Hematopoietic multipotent progenitor cell treated with erythropoietin and hydrocortisone succinate and interleukin-3 and kit ligand, for 8 days (in vitro differentiated cells): ENCODE measurements at places on chromosomes 13 and 19.

DNA sequence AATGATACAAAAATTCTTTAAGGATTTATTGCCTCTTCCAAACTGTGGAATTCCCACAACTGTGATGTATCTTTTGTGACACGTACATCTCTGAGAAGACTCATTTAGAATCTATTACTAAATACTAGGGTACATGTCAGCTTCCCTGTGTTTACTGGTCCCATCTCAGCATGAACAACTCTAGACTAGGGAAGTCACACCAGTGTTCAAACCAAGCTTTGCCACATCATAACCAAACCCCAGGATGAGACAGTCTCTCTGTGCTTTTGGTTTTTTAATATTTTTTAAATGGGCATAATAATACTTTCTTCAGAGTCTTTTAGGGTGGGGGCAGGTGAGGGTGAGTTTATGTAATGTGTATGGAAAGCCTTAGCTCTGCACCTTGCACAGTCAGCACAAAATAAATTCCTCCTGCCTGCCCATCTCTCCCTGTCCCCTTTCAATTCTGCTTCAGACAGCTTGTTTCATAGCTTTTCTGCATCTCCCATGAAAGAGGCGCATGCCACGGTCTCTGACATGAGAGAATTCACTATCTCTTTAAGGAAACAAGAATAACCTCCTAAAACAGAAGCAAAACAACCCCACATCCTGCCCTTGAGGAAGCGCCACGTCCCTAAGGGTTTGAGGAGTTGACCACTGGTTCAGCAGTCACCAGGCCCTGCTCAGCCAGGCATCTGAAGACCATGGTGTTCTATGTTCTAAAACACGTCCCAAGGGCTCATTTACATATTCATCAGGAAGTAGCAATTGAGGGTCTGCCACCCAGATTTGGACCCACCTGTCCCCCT, 174.5 kb downstream of the USP12 start:
- DNase-seq: no peak

DNA sequence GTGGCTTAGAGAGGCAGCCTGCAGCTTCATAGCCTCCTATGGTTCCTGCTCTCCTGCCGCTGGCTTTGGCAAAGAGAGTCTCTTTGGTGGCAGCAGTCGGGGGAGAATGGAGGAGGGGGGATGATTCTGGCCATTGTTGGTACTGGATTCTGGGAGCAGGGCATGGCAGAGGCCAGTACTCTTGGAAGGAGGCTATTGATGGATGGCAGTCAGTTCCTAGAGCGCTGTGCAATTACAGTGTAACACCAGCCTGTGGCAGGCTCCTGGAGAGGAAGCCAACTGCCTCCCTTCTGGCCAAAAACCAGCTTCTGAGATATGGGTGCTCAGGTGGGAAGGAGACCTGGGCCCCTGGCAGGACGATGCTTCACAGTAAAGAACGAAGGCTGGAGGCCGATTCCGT, 47.9 kb upstream of the TMTC4 start:
- DNase-seq: no peak

DNA sequence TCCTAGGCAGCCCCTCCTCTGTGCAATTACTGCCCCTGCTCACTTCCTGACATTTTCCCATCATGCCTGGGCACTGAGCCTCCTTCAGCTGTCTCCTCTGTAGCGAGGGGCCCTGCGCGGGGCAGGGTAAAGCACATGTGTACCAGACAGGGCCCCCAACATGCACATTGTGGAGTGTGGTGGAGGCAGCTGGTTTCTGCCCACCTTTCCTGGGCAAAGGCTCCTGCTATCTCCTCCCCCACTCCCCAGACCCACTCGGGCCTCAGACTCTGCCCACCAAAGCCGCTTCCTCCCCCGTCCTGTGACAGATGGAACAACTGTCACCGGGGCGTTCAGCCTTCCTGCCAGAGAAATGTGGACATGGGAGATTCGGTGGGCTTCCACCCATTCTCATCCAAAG, 2.9 kb upstream of the KPTN start:
- no peak for DNase-seq

GRCh38 chr13:89270736-89271135, 1599.6 kb downstream of the SLITRK5 start:
- DNase-seq: no peak

GRCh38 chr19:28403690-28404089, 809.3 kb downstream of the UQCRFS1 start:
- no peak for DNase-seq

DNA sequence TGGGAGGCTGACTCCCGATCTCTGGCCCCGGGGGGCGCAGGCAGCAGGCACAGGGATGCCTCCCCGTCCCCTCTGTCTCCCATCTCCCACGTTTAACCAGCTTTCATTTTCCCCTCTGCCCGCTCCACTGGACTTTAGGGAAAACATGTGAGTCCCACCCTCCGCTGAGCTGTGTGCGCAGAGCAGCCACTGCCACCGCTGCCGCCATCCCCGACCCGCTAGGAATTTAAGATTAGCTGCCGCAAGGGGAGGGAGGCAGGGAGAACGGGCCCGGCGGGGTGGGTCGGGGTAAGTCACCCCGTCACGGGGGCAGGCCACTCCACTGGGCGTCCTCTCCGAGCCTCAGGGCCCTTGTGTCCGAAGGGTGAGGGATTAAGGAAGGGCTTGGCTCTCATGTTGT, 15.5 kb downstream of the KCNN1 start:
- no peak for DNase-seq

- no peak for DNase-seq
Measured at GRCh38 chr13:59374691-59375090, 789.0 kb downstream of the DIAPH3 start.

- DNase-seq: no peak
Measured at GRCh38 chr13:93226065-93226622, 463 bp upstream of the GPC6 start.

GRCh38 chr19:18468517-18468916, 30.6 kb upstream of the ISYNA1 start:
- peak; percentile 35 for DNase-seq

GRCh38 chr13:78258304-78258703, 339.7 kb upstream of the EDNRB start:
- DNase-seq: no peak

GRCh38 chr13:48783181-48783630, 129.5 kb downstream of the CYSLTR2 start:
- DNase-seq: peak; percentile 53

DNA sequence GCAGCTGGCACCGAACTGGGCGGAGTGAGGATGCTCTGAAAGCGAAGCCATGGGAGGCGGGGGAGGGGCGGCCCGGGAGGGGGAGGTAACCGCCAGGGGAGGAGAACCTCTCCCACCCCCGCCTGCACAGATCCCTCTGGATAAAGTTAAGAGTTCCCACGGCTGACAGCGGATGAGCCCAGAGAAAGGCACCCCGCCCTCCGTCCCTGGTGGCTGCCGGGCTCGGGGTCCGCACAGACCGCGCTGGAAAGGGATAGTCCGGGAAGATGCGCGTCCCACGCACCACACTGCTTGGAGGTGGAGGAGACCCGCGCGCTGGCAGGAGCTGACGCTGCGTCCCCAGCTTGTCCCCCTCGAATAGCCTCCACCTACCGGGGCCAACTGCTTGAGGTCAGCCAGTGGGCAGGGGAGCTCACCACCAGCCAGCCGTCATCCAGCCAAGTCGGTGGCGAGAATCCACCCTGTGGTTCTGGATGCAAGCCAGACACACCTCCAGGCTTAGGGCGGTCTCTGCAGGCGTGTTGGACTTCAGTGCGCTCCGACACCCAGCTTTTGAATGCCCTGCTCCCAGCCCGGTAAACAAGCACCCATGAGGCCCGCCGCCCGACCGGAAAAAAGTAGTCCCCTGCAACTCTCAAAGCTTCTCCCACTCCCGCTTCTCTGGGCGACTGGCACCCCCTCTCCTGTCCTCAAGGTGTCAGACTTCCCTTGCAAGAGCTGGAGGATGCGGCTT, at the start of gene TRPC4:
Gene TRPC4 (minus strand): TSS at position 17 of the 733 bp plus-strand sequence. CDS start 86,439 bp downstream, outside the sequence.
- DNase-seq: peak; percentile 46

DNA sequence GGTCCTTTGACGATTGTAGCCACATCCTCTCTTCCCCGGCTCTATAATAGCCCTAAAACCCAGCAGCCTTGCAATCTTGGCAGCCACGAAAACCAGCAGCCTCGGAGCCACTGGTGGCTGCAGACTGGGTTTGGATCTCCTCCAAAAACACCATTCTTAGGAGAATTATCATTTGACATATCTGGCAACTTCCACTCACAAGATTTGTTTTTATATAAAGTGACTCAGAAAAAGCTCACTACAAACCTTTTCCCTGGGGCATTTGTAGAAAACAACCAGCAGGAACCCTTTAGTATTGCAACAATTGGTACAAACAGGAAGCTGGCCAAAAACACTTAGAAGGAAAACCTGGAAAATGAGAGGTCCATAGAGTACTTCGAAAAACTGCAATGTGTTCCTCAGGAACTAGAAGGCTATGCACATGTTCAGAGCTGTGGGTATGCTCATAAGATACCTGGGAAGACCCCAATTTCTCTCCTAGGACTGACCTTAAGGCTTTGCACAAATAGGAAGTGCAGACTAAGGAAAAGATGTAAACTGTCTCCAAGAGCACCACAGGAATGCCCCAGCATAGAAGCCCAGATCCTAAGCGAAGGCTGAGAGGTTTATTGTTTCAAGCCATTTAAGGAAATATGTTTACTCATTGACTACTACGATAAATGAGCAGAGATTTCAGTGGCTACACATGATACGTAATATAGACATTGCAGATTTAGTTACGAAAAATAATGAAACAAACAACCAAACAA, 71.2 kb downstream of the MYO16 start:
- DNase-seq: no peak

DNA sequence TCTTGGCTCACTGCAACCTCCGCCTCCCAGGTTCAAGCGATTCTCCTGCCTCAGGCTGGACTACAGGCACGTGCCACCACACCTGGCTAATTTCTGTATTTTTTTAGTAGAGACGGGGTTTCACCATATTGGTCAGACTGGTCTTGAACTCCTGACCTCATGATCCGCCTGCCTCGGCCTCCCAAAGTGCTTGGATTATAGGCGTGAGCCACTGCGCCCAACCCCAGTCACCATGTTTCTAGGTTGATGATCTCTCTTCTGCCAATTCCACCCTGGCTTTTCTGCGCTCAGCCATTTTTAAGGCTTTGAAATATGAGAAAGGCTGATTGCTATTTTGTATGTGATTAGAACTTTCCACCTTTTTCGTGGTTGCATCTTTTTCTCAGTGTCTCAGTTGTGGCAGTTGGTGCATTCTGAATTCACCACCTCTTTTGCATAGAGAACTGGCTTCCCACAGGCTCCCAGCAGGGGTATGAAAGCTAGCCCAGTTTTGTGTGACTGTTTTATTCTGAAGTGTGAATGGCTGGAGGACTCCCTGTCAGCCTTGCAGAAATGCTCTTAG, 15.5 kb downstream of the CEACAM1 start:
- DNase-seq: no peak

DNA sequence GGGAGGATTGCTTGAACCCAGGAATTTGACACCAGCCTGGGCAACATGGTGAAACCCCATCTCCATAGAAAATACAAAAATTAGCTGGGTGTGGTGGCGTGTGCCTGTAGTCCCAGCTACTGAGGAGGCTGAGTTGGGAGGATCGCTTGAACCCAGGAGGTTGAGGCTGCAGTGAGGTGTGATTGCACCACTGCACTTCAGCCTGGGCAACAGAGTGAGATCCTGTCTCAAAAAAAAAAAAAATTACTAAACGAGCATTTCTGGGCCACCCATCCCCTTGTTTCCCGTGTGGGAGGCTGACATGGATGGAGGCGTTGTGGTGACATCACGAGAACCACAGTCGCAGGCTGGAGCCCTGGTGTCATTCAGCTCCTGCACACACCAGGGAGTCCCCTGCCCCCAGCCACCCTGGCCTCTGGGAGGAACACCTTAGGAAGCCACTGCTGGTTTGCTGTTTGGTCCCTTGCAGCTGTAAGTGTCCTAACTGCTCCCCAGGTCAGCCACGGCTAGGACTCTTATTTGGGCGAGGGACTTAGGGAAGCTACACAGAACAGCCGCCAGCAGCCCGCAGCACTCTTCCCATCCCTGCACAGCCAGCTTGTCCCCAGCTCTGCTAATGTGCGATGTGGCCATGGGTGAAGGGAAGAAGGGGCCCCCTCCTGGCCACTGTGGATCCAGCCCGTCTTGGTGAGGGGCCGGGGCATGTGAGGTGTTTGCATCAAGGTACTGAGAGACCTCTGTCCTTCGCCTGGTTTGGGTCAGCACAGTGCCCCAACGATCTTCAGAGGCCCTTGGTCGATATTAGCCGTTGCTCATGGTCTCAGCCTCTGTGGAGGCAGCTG, 12.7 kb downstream of the NKPD1 start:
- no peak for DNase-seq

DNA sequence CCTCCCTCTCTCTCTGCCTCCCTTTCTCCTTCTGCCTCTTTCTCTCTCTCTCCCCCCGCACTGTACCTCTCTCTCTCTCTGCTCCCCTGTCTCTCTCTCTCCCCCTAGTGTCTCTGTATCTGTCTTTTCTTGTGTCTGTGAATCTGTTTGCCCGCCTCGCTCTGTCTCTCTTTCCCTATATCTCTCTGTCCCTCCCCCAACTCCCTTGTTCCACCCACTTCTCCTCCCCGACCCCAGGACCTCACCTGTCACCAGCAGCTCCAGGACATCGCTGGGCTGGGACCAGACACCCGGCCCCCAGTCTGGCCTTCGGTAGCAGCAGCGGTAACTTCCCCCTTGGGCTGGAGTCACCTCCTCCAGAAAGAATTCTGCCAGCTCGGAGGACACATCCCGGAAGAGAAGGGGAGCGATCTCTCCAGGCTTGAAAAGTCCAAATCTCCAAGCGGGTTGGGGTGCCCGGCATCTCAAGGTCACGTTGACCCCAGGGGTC, 3.9 kb downstream of the OSCAR start:
- peak; percentile 47 for DNase-seq

GRCh38 chr19:58554494-58555368, at the start of gene CHMP2A:
Gene CHMP2A (minus strand): TSS chr19:58555105. CDS start chr19:58554212, 893 bp downstream.
- DNase-seq: peak; percentile 96

- no peak for DNase-seq
Measured at GRCh38 chr19:14402332-14403144, 16.6 kb downstream of the DDX39A start.

- no peak for DNase-seq
Measured at GRCh38 chr19:41421314-41421713, 5.9 kb downstream of the B3GNT8 start.

GRCh38 chr19:30682146-30682998, 310.2 kb downstream of the ZNF536 start:
- no peak for DNase-seq

- no peak for DNase-seq
Measured at GRCh38 chr13:32033744-32034143, 2.2 kb downstream of the FRY start.

DNA sequence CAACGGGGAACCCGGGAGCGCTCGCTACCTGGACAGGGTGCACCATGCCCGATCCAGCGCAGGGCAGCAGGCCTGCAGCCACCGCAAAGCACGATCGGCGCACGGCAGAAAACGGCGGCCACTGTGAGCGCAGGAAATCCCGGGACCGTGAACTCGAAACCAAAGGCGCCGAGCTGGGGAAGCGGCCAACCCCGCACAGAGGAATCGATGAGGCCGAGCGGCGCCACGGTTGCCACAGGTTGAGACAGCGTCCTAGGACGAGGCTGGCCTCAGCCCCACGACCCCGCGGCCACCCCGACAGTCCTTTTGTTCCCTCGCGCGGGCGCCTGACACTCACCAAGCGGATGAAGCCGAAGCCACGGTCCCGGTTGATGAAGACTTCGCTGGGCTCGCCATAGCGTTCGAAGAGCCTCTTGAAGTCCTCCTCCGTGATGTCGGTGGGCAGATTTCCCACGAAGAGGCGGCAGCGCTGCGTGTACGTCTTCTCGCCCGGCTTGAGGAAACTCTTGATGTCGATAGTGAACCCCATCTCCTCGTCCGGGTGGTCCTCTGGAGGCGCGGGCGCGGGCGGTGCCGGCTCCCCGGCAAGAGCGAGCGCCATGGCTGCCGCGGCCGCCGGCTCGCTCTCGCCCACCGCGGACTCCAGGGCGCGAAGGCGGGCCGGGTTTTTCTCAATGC, 557 bp downstream of the PSPC1 start:
- DNase-seq: peak; percentile 29
